ENCODE measurements at places on chromosomes 3 and 15.
A peak's percentile ranks its signal among the peaks of the same experiment; 100 is the strongest.

- DNase-seq = no peak
These were observed 678.4 kb downstream of the ROBO2 start for GRCh38 chr3:77718311-77718710.

DNA sequence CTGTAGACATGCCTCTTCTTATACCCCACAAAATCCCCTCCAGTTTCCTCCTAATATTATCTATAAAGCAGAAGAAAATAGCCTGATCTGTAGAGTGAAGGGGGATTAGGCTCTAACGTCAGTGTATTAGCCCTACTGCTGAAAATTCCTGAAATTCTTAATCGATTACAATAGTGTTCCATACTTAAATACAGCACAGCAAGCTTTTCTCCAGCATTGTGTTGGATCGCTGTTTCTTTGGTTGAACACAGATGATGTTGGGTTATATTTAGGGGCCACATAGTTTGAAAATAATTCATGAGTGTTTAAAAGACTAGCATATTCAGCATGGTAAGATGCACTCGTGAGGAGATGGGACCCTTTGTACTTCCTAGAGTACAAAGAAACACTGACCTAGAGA, 52.5 kb downstream of the PIAS1 start:
- peak; percentile 14 for DNase-seq

GRCh38 chr15:45653702-45654424, 19.0 kb downstream of the SQOR start:
- DNase-seq = no peak

GRCh38 chr3:15873415-15873814, 75.6 kb upstream of the ANKRD28 start:
- DNase-seq = no peak

DNA sequence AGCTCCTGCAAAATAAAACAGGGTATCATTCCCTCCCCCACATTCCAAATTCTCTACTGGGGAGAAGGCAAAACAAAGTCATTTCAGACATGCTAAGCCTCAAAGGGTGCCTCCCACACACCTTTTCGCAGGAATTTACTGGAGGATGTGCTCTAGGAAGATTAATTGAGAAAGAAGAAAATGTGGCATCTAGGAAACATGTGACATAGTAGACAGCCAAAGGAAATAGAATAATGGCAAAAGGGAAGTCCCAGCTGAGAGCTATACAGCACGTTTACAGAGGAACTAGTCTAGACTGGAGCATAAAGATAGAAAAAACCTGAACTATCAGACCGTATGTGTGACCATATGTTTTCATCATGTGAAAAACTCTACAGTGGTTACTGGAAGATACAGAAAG, 58.8 kb upstream of the MELTF start:
- DNase-seq = no peak

DNA sequence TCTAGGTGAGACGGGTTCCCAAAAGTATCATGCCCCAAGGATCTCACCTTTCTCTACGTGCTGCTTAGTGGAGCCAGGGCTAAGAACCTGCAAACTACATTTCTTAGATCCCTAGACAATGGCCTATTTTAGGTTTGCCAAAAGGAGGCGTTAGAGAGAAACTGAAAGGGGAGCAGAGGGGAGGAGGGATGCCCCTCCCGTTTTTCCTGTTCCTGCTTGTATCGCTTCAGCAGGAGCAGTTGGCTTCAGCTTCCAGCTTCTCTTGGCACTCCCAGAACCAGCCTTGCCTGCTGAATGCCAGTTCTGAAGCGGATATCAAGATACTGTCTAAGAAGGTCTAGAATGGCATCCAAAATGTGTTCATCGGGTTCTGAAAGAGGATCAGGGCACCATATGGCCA, 58.4 kb upstream of the ABHD17C start:
- no peak for DNase-seq

DNA sequence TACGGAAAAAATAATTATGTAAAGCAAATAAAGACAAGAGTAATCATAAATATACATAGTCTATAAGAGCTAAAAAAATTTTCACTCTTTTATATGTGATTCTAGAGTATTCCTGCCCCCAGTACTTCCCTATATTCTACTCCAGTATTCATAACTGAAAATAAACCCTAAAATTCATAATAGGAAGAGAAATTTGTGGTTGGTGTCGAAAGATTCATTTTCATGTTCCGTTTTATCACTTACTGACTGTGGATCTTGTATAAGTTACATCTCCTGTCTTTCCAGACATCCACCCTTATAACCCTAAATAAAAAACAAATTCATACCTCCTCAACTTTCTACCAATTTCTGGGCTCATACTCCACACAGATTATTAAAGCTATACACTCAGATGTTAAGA, 16.0 kb upstream of the MBNL1 start:
- no peak for DNase-seq

All from fibroblast of mammary gland (primary cell).